ENCODE measurements at places on chromosomes 6 and 20.

GRCh38 chr6:26604026-26604425 lies 7.3 kb downstream of the ABT1 start:
- DNase-seq, result no peak

GRCh38 chr6:150456902-150457643 lies 88.3 kb downstream of the IYD start:
- no peak for DNase-seq

DNA sequence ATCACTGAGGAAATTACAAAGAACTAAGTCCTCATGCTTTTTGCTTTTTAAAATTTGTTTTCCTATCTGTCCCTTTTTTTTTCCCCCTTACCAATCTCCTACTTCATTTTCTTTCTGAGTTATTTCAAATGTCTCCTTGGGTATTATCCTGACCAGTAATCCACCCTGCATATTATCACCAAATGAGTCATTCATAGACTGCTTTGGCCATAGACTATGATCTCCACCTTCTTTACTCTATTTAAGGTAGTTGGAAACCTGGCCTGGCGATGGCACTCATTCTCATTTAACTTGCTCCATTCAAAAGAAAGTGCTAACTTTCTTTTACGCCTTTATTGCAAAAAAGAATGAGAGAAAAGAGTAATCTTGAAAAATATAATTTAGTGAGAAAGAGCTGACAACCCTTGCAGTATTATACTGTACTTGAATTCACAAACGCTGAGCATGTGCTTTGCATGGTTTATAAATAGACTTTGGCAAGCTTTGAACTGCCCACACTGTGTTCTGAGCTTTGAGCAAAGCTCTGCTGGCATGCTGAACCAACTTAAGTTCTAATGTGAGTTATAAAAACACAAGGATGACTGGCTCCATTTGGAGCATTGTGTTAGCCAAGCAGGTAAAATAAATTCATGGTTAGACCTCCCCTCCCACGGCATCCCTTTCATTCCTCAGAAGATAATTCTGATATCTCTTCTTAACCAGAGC lies 198.9 kb downstream of the NKAIN2 start:
- no peak for DNase-seq

DNA sequence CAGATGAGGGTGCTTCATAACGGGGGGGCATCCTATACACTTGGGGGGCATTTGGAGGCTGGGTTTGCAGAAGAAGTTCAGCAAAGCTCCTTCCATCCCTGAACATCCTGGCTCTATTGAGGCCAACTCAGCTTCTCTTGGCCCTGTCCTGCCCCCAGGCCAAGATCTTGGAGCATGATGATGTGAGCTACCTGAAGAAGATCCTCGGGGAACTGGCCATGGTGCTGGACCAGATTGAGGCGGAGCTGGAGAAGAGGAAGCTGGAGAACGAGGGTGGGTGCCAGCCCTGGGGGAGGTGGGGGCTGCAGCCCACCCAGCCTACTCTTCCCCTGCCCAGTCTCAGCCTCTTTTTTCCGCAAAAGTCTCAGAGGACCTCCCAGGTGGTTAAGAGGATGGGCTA lies 17.2 kb downstream of the GDAP1L1 start:
- DNase-seq, result no peak

DNA sequence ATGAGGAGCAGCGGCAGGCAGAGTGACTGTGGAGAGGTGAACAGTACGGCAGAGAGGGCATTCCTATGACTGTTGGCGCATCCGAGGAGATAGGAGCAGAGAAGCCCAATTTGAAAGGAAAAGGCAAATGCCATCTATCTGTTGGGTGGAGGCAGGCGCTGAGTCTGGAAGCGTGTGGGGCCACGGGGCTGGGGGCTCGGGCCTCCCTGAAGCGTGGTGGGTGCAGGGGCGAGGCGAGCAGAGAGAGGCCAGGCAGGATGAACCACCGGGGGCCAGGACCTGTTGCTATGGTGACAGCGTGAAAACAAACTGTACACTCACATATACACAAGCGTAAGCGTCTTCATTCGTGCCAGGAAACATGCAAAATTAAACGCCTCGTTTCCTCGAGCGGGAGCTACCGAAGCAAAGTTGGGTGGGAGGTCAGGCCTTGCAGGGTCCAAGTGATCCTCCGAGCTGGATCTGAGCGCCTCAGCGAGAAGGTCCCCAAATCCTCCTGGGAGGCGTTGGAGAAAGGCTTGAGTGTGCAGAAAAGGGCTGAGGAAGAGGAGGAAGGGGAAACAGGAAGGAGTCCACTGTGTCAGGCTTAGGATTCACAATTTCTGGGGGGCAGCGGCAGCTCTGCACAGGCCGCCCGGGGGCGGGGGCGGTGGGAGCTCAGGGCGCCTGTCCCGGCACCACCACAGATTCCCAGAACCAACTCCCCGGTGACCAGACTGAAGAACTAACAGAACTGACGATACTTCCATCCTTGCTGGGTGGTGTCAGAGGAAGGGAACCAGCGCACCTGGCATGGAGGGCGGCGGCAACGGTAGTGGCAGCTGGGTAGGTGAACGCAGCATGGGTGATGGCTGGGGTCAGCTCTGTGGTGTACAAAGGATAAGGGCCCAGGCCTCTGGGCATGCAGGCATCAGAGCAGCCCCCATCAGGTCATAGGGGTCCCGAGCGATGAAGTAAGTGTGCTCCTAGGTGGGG lies 68.2 kb downstream of the KHDC1L start:
- no peak for DNase-seq

GRCh38 chr6:146304181-146304580 lies 239.5 kb upstream of the RAB32 start:
- DNase-seq, result no peak

Data from stimulated activated CD4-positive, alpha-beta T cell treated with anti-CD3 and anti-CD28 coated beads, Interleukin-1b, Interleukin-23, amount 100 ng/mL, for 1 hour (primary cell).